ENCODE measurements at places on chromosomes 16 and 17.

DNA sequence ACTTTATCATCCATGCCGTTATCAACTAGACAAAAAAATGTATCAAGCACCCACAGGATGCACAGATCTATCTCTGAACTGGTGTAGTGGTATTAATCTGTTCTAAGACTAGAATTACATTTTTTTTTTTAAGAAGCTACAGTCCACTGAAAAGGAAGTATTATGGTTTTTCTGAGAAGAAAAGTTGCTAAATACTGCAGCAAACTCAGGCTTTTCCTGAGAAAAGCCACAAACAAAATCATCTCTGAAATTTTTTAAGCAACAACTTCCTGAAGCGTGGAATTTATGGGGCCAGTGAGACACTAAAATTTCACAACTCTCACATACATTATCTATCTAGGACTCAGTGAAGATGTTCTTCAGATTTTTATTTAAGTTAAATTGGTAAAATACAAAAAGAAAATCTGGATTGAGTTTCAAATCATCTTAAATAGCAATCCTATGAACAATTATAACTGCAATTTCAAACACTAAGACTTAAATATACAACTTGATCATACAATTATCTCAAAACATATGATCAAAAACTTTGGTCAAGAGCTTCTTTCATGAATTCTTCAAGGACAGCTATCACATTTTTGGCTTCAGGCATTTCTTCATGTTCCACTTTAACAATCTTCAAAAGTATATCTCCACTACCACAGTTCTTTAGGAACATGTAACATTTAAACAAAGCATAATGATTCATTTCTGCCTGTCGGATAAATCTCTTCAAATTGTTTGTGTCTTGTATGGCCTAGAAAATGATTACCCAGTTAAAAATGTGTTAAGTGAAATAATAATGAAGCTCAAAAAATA lies 10.5 kb downstream of the C17orf75 start:
- DNase-seq = peak; percentile 72

DNA sequence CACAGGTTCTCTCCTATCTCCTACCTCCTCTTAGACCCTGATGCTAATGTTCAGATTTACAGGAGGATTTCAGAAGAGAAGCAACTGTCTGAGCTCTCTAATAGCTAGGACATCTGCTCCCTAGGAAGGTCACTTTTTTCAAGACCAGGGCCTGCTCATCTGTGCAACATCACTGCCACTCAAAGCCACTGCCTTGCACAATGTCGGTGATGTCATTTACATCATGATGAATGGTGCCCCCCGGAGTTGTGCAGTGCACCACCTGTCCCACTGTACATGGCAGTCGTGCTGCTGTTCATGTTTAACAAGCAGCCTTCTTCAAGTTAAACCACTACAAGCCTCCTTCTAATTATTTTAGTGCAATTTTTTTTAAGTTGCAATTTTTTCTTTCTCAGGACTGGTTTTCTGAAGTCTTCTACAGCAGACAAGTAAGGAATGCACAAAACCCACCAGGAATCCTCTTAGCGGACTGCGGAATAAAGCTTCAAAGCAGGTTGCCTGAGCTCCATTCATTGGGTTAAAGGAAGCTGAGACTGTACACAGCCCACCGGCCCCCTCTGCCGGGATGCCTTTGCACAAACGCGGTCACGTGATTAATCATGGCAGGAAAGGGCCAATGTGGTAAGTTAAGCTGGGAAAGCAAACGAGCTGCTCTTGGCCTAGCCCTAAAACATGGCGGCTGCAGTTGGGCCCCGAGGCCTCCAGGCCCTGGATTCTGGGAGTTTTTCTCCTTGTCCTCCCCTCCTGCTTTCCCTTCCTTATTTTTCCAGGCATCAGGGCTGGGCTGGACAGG lies 74.1 kb downstream of the MYH11 start:
- no peak for DNase-seq

GRCh38 chr16:81723098-81723723 lies 55.9 kb upstream of the PLCG2 start:
- peak; percentile 82 for DNase-seq

DNA sequence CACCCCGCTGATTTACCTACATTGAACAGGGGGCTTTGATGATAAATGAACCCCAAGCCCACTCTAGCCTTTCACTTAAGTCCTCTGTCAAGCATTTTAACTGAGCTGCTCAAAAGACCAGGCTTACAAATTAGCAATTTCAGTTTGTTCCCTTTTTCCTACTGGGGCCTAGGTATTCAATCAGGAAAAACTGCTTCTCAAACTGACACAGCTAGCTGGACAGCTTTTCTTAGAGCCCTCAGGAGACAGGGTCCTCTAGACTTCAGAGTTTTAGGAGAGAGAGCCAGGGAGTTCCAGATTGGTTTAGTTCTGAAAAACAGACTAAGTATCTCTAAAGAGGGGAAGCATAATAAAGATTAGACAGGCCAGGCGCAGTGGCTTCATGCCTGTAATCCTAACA lies 6.2 kb upstream of the HEXIM2 start:
- DNase-seq = no peak

- peak; percentile 65 for DNase-seq
Measured at GRCh38 chr17:39069114-39069756, 82.2 kb downstream of the PLXDC1 start.

GRCh38 chr17:50344731-50345365 lies 1.1 kb upstream of the XYLT2 start:
- peak; percentile 33 for DNase-seq

GRCh38 chr17:62592341-62593099 lies 35.0 kb upstream of the MRC2 start:
- no peak for DNase-seq

DNA sequence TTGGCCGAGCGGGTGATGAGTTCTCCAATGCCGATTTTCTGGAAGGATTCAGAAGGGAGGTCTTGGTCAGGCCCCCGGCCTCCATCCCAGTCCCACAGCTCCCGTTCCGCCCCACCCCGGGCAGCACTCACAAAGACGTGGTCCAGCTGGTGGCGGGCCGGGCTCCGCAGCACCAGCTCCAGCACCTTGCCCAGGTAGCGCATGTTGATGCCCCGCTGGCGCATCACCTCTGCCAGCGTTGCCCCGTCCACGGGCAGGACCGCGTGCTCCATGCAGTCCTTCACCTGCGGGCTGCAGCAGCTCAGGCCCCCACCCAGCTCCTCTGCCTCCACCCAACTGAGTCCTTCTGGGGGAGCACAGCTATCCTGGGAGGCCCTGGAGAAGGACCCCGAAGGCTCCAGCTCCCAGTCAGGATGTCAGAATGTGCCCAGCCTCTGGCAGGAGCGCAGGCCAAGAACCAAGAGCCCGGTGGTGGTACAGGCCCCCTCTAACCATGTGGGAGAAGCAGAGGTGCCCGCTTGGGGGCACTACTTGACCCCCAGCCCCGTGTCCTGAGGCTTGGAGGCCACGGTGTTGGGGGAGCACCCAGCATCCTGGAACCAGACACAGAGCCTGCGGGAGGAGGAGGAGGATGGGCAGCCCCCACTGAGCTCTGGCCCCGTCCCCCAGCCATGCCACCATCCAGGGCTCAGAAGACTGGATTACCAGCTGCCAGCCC lies 16.2 kb downstream of the CLUH start:
- no peak for DNase-seq
